ENCODE measurements at places on chromosomes 7 and 10.
A peak's percentile ranks its signal among the peaks of the same experiment; 100 is the strongest.

DNA sequence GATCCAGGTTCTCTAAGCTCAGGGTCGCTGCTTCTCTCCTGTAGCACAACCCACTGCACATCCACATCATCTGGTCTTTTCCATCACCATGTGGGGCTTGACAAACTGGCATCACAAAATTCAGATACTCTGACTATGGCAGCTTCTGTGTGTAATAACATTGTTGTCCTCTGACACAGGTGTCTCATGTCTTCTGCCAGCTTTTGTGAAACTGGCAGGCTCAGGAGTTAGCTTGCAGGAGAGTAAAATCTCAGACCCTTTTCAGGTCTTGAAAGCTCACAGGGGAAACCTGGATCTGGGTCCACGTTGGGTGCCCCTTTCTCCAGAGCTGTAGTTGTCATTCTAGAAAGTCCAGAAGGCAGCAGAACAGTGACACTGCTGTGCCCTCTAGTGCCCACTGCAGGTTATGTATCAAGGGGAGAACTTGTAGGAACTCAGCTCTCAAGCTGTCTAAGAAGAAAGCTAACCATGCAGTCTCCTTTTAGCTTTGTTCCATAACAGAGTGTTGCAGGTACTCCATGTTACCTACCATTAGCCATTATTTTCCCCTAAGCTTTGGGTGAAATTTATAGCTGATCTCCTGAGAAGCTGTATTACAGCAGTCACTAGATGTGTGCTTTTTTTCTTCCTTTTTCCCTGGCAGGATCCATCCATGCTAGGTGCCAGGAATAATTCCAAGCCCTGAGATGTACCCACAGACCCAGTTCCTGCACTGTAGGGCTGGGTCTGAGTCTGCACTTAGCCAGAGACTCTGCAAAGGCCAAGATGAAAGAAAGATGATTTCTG is 102.7 kb downstream of the ZNF248 start:
- DNase-seq = peak; percentile 6

DNA sequence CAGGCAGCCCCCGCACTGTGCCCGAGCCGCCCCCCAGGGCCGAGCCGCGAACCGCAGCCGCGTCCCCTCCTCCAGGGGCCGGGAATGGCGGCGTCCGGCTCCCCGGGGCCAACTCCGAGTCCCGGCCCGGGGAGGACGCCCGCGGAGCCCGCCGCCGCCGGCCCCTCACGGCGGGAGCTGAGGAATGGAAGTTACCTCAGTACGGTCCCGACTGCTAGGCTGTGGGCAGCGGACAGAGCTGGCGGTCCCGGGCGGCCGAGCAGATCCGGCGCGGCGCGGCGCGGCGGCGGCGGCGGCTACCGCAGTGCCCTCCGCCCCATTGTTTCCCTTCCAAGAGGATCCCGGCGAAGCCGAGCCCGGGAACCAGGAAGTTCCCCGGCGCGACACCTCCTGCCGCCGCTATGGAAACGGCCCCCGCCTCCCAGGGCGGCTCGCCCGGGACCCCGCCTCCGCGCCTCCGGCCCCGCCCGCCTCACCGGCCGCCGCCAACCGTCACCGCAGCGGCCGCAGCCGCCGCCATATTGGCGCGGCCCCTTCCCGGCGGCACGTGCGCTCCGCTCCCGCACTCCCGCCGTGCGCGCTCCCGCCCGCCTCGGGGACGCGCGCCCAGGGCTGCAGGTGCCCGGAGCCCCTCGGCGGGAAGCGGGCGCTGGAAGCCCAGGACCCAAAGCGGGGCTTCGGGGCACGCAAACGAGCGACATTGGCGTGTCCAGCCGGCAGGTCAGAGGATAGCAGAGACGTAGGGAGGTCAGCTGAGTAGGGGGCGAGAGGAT is at the start of gene USP6NL:
Gene USP6NL (minus strand): TSS at position 403 of the 773 bp plus-strand sequence. CDS start 14,016 bp downstream, outside the sequence.
- peak; percentile 72 for DNase-seq

GRCh38 chr7:157828881-157829280 is 492.1 kb downstream of the DNAJB6 start:
- no peak for DNase-seq

- no peak for DNase-seq
These were observed 42.0 kb upstream of the ZMIZ1 start for GRCh38 chr10:79026806-79027146.

GRCh38 chr7:142774826-142775225 is 4.1 kb downstream of the PRSS2 start:
- DNase-seq = no peak

- DNase-seq = no peak
These were observed 7.4 kb upstream of the TRPV6 start for GRCh38 chr7:142892951-142893350.

DNA sequence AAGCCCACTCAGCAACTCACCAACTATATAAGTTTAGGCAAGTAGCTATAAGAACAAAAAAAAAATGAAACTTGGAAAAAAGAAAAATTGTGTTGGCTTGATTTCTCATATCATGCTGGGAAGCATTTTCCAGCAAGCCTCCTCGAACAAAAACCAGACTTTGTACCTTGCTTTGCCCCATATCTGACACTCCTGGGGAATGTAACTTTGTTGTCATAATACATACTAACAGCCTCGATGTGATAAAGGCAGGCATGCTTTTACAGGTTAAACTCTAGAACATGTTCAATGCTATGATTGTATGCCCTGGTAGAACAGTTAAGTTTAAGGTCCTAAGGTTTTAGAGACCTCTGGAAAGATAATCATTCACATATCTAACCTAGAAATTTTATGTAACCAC is 11.6 kb downstream of the CFAP43 start:
- DNase-seq = no peak

- DNase-seq = no peak
These were observed 172.3 kb downstream of the WDR37 start for GRCh38 chr10:1228467-1228975.

- no peak for DNase-seq
These were observed 103.6 kb downstream of the PRPF18 start for GRCh38 chr10:13690281-13690825.

DNA sequence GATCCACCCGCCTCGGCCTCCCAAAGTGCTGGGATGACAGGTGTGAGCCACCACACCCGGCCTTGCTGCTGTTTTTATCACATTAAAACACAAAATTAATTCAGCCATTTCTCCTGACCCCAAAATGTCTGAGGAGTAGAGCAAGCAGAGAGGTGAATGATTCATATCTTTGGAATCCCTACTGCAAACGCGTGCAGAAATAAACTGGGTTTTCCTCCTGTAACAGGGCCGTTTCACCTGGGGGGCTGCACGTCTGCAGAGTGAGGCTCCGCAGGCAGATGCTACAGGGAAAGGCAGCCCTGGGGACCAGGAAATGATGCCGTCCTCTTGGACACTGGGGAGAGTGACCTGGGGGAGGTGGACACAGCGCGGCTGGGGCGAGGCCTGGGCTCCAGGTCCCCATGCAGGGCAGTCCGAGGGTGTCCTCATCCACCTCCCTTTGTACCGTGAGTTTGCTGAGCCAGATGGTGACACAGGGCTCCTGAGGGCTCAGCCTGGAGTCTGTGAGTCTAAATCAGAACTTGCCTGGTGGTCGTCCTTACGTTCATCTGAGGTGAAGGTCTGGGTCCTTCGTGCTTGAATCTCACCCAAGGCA is 41.9 kb downstream of the PDGFA start:
- DNase-seq = no peak

DNA sequence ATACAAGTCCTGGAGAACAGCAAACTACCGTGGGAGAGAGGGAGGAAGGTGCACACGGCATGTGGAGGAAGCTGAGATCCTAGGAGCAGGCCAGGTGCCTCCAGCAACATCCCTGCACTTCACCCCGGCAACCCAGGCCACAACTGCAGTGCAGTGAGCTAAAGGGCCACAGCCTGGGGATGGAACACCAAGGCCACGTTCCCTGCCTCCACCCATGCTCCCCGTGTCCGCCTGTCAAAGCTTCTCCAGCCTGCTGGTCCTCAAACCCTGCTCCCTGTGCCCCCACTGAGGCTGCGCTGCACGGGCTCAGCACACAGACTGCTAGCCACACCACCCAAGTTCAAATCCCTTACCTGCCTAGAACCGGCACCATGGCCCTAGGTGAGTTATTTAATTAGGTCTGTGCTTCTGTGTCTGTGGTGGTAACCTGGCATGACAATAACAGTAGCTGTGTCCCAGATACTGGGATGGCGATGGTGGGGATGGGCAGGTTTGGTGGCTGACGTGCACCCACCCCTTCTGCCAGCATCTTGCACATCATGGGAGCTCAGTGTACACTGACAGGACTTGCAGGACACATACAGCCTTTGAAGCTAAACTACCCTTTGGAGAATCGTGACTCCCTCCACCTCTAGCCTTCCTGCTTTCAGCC is 85.5 kb downstream of the FAM53B start:
- DNase-seq = no peak

- no peak for DNase-seq
These were observed 31.8 kb upstream of the PRSS1 start for GRCh38 chr7:142717453-142717852.

- DNase-seq = no peak
These were observed 30.3 kb downstream of the CCDC3 start for GRCh38 chr10:12971001-12971788.

DNA sequence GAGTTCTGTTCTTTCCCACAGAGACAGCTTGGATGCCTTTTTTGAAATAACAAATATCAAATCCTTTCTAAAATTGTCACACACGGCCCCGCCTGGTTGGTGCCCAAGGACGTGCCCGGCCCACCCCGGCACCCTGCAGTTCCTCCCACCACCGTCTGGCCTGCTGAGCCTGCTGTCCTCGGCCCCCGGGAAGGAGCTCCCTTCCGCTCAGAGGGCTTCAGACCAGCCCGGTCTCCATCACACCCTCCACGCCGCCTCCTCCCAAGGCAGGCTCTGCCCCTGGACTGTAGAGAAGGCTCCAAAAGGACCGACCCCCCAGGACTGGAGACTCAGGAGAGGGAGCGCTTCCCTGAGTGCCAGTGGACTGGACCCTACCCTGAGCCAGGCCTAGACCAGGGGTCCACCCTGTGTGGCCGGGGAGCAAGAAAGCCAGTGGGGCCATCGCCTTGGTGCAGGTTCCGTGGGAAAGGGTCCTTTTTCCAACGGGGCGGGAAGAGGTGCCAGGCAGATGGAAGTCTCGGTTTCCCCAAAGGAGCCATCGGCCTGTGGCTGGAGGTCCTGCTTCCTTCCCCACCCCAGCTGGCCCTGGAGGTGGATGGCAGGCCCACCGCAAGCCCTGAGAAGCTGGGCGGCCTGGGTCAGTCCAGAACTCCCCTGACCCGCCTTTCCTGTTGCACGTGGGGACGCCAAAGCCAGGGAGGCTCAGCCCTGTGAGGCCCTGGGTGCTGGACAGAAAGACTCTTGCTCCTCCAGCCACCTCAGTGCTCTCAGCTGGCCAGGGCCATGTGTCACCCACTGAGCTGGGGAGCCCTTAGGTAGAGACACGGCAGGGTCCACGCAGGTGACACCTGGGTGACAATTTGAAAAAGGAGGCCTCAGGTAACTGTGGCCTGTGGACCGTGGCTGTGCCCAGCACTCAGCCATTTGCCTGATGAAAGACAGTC is 69.8 kb downstream of the PWWP2B start:
- no peak for DNase-seq

DNA sequence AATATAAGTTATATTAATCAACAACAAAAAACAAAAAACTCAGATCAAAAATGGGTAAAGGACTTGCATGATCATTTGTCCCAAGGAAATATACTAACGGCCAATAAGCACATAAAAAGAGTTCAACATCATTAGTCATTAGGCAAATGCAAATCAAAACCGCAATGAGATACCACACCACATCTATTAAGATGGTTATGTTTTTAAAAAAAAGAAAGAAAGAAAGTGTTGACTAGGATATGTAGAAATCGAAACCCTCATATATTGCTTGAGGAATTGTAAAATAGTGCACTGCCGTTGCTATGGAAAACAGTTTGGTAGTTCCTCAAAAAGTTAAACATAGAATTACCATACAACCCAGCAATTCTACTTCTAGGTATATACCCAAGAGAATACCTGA is 39.4 kb upstream of the CTNNA3 start:
- no peak for DNase-seq

GRCh38 chr10:84908491-84908890 is 580.1 kb downstream of the CCSER2 start:
- DNase-seq = no peak

GRCh38 chr10:32937911-32938424 is 20.1 kb downstream of the ITGB1 start:
- no peak for DNase-seq

DNA sequence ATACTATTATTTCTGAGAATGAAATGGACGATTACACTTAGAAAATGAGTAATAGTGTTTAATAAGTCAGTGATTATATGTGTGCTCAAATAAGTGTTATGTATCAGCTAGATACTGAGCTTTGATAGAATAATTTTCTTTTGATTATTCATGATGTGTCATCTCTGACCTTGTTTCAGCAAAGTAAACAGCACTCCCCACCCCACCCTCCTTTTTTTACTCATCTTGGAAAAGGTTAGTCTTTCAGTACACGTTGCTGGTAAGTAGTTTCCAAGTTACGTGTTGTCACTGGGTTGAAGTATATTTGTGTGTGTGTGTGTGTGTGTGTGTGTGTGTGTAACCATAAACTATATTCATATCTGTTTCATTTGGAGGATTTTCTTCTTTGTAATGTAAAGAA is 84.1 kb downstream of the GNAI1 start:
- DNase-seq = peak; percentile 92

DNA sequence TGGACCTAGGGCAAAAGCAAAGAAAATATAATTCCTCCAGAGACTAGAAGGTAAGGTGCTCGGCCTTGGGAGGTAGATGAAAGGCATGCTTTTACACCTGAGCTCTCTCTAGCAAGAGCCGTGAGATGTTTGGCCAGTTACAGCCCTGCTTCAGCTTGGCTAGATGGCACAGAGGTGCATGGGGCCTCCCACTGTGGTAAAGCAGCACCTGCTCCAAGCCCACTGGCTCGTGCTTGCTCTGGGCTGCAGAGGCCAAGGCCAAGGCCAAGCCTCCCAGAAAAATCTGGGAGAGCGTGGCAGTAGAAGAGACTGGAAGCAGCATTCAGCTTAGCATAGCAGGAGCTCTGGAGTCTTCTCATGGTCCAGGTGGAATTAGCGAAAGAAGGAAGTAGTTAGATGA is 31.0 kb upstream of the OPALIN start:
- DNase-seq = no peak

DNA sequence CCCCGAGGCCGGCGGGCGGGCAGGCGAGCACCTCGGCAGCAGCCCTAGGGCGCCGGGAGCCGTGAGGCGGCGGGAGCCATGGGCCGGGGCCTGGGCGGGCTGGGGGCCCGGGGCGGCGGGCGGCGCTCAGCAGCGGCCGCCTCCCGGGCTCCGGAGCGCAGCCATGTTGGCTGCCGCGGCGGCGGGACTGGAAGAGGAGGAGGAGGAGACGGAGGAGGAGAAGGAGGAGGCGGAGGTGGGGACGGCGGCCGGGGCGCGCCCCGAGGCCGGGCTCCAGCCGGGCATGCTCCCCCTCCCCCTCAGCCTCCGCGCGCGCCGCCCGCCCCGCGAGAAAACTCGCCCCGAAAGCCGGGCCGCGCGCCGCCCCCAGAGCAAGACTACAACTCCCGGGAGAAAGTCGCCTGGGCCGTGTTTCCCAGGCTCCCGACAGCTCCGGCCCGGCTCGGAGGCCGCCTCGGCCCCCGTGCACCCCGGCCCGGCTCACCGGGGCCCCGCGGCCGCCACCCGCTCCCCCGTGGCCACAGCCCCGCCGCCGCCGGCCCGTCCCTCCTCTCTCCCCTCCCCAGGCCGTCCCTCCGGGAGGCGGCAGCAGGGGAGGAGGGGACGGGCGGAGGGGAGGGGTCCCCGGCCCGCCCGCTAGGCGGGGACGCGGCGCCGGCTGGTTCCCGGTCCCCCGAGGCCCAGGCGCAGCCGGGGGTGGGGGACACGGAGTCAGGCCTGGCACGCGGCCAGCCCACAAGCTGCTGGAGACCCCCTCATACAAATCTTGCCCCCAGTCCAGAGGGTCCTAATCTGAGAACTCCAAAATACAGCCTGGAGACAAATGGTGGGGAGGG is at the start of gene DLG5:
Gene DLG5 (minus strand): TSS at position 190 of the 836 bp plus-strand sequence. CDS start 235 bp downstream, outside the sequence.
- peak; percentile 41 for DNase-seq

All from fibroblast of mammary gland (primary cell).